ENCODE measurements at places on chromosomes 3 and 15.

DNA sequence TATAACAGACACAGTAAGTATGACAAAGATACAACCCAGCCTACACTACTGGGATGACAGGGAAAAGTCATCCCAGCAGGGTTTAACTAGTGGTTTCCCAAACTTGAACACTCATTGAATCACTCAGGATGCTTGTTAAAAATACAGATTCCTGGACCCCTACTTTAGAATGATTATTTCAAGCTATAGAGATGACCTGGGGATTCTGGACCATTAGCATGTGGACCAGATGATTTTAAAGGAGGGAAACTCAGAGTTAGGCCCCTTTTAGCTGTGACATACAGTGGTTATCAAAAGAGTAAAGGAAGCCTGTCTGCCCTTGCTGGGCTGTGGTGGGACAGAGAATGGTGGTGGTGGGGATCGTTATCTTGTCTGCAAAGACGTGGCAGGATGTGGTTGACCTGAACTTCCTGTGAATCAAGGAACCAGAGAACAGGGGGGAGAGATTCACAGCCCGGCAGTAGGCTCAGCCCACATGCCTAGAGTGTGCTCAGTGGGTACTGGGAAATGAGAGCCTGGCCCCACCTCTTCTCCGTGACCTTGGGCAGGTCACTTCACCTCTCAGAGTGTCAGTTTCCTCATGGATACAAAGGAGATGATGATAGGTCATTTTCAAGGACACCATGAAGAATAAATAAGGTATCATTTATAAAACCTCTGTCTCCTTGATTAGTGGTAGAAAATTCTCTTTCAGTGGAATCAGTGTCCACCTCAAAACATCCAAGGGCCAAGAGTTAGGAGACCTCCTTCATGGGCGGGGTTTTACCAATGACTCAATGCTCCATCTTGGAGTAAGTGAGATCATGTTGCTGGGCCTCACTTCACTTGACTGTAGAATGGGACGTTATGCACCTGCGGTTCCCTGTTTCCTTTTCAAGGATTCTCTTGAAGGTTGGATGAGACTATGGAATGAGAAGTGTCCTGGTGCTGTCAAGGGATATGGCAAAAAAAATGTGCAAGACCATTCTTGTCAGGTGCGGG lies 306.5 kb downstream of the RPLP1 start:
- no peaks in the 10 kb centered on the region for H3K27me3 ChIP-seq
- DNase-seq: no peak
- no peak overlapping the region for H3K27ac ChIP-seq
- H3K36me3 ChIP-seq: no peaks in the 10 kb centered on the region

DNA sequence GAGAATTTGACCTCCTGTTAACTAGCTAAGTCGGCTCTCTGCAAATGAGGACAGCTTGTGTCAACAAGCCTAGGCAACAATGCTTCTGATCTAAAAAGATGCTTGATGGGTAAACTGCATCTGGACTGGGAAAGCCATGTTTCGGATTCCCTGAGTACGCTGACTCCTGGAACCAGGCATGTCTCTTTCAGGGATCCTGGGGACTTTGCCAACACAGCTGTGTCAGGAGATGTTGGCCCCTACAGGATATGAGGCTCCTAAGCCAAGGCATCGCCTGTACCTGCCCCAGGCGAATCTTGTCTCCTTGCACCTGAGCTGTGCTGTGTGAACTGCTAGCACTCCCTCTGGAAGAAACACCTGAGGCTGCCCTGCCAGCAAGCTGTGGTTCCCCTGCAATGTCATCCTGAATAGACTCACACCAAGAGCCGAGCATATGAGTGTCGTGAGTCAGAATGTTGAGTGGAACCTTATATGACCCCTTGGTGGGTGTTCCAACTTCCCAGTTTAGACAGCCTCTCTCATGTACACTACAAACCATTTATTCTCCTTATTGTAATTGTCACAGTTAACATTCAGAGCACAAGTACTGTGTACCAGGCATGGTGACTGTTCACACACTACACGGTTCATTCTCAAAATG lies 17.0 kb downstream of the EOGT start:
- no peaks in the 10 kb centered on the region for H3K36me3 ChIP-seq
- H3K4me1 ChIP-seq: no peaks in the 10 kb centered on the region
- H3K27me3 ChIP-seq: no peaks in the 10 kb centered on the region
- H3K4me3 ChIP-seq: no peak overlapping the region

DNA sequence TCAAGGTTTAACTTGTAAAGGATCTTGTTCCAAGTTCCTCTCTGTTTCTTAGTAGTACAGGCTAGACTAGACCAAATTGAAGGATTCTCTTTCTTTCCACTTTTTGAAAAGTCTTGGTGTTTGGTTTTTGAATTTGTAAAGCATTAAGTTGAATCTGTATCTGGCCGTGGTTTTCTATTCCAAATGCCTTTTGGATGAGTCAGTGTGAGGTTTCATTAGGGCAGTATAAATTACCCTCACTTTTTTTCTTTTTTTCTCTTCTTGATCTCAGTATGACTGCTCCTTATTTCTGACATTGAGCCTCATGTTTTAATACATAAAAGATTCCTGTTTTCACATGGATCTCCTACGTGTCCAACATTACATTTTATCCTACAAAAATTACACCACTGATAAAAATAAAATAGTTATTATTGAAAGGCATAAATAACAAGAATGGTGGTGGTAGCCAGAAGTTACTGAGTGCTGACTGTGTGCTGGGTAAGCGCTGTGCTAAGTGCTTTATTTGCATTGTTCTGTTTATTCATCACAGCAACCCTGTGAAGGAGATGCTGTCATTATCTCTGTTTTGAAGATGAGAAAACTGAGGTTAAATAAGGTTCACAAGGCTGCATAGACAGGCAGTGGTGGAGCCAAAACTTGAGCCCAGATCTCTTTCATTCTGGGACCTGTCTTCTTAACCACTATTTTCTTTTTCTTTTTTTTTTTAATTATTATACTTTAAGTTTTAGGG lies 48.3 kb downstream of the MITF start:
- peak overlapping the region; percentile 55 for H3K27ac ChIP-seq
- H3K27me3 ChIP-seq: no peaks in the 10 kb centered on the region
- H3K36me3 ChIP-seq: no peaks in the 10 kb centered on the region

GRCh38 chr3:27094721-27095120 lies 274.5 kb downstream of the NEK10 start:
- no peak overlapping the region for H3K4me3 ChIP-seq
- H3K27me3 ChIP-seq: no peaks in the 10 kb centered on the region
- no peaks in the 10 kb centered on the region for H3K4me1 ChIP-seq
- no peak for DNase-seq
- no peak overlapping the region for H3K27ac ChIP-seq
- no peaks in the 10 kb centered on the region for H3K36me3 ChIP-seq

- no peaks in the 10 kb centered on the region for H3K27me3 ChIP-seq
- no peak for DNase-seq
- H3K36me3 ChIP-seq: no peaks in the 10 kb centered on the region
- H3K4me3 ChIP-seq: no peak overlapping the region
- no peak overlapping the region for H3K27ac ChIP-seq
Observed at GRCh38 chr3:135020181-135020580, 225.1 kb downstream of the EPHB1 start.

DNA sequence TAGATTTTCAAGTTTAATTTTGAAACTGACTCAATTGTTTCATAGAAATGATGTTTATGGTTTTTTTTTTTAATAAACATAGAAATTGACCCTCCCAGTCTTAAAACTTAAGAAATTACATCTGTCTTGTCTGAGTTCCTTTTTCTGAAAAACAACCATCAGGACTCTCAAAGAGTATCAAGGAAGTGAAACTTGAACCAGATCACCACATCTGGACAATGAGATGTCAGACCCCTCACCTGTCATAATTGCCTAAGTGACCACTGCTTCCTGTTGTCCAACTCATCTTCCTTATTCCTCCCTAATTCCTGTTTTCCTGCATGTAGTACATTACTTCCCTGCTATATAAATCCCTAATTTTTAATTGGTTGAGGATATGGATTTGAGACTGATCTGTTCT lies 441.5 kb upstream of the ARHGEF26 start:
- no peaks in the 10 kb centered on the region for H3K4me1 ChIP-seq
- H3K27me3 ChIP-seq: no peaks in the 10 kb centered on the region
- no peak overlapping the region for H3K4me3 ChIP-seq
- no peak for DNase-seq
- H3K27ac ChIP-seq: no peak overlapping the region
- no peaks in the 10 kb centered on the region for H3K36me3 ChIP-seq

- no peak overlapping the region for H3K27ac ChIP-seq
- DNase-seq: no peak
- no peaks in the 10 kb centered on the region for H3K27me3 ChIP-seq
- no peaks in the 10 kb centered on the region for H3K4me1 ChIP-seq
Observed at GRCh38 chr3:138338811-138339210, 9.2 kb upstream of the NME9 start.

- H3K4me3 ChIP-seq: no peak overlapping the region
- DNase-seq: no peak
- H3K36me3 ChIP-seq: no peaks in the 10 kb centered on the region
- H3K27ac ChIP-seq: no peak overlapping the region
- no peaks in the 10 kb centered on the region for H3K27me3 ChIP-seq
- H3K4me1 ChIP-seq: no peaks in the 10 kb centered on the region
Observed at GRCh38 chr15:97463696-97464095, 496.8 kb upstream of the ARRDC4 start.

GRCh38 chr3:114556657-114557213 lies 262.9 kb downstream of the TIGIT start:
- H3K4me3 ChIP-seq: no peak overlapping the region
- no peaks in the 10 kb centered on the region for H3K36me3 ChIP-seq
- no peak for DNase-seq
- H3K27ac ChIP-seq: no peak overlapping the region
- peaks cover 32% of the 10 kb centered on the region for H3K4me1 ChIP-seq

GRCh38 chr15:39079296-39079847 lies 501.5 kb upstream of the THBS1 start:
- H3K4me1 ChIP-seq: no peaks in the 10 kb centered on the region
- H3K27ac ChIP-seq: no peak overlapping the region
- H3K36me3 ChIP-seq: no peaks in the 10 kb centered on the region
- no peaks in the 10 kb centered on the region for H3K27me3 ChIP-seq
- no peak overlapping the region for H3K4me3 ChIP-seq

DNA sequence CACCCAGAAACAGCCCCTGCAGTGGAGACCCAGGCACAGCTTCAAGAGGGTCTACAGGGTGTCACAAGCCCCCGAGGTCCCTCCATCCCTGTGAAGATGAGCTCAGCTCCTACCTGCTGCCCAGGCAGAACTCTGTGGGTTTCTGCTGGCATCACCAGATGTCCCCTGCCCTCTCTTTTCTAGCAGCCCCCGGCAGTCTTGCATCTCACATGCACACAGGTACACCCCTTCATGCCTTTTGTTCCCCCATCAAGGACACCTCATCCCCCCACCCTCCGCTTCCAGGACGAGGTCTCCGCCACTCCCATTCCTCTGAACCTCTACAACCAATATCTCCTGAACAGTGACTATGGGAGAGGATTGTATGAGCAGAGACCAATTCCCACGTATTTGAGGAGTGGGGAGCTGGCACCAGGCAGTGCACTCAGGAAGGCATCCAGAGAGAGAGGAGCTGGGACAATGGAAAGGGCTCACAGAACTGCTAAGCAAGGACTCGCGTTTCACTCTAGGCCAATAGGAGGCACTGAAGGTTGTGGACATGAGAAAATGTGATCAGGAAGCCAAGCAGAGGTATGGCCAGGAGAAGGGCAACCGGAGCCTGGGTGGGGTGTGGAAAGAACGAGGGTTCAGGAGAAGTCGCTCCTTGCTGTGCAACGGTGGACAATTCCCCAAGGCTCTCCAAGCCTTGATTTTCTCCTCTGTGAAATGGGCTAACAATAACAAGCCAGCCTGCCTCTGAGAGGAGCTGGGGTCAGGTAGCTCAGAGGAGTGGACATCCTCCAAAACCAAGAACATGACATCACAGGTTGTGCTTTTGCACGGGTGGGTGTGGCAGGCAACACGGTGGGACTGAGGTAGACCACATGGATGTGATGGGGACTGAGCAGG lies 115.2 kb downstream of the CHSY1 start:
- H3K27ac ChIP-seq: no peak overlapping the region
- no peaks in the 10 kb centered on the region for H3K27me3 ChIP-seq
- no peaks in the 10 kb centered on the region for H3K4me1 ChIP-seq
- H3K36me3 ChIP-seq: no peaks in the 10 kb centered on the region
- no peak overlapping the region for H3K4me3 ChIP-seq

DNA sequence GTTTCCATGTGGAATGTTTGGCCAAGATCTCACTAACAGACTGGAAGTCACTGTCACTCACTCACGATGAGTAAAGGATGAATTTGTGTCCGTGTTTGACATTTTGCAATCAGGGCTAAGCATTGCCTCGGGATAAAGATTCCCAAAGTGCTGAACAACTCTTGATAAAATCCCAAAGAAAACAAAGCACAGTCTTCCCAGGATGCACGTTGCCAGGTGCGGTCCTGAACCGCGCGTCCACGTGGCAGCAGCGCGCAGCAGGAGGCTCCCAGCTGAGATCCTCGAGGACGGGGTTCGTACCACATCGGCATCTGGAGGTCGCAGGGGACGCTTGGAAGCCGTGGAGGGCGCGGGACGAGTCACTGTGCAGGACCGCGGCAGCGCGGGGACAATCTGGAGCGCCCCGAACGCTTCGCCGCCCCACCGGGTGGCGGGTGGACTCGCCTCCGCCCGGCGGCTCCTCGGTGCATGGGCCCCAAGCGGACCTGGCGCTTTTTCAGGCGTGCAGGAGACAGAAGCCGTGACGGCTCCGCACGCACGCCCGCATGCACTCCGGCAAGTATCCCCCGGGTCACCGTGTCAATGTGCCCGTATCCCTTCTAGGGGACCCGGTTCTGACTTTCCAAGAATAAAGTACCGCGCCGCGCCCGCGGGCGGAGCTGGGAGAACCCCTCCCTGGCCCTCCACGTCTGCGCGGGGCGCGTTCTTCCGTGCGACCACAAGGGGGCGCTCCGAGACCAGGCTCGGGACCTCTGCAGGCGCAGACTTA lies 17.7 kb downstream of the CPN2 start:
- peak overlapping the region; percentile 52 for H3K4me3 ChIP-seq
- peaks cover 10% of the 10 kb centered on the region for H3K4me1 ChIP-seq
- no peak overlapping the region for H3K27ac ChIP-seq
- no peaks in the 10 kb centered on the region for H3K36me3 ChIP-seq
- DNase-seq: no peak

GRCh38 chr3:178949896-178950295 lies 121.7 kb downstream of the ZMAT3 start:
- DNase-seq: no peak
- no peaks in the 10 kb centered on the region for H3K4me1 ChIP-seq
- H3K4me3 ChIP-seq: no peak overlapping the region
- no peaks in the 10 kb centered on the region for H3K36me3 ChIP-seq

- H3K4me3 ChIP-seq: no peak overlapping the region
- no peaks in the 10 kb centered on the region for H3K27me3 ChIP-seq
- H3K36me3 ChIP-seq: no peaks in the 10 kb centered on the region
- H3K27ac ChIP-seq: no peak overlapping the region
- DNase-seq: no peak
- H3K4me1 ChIP-seq: peaks cover 29% of the 10 kb centered on the region
Observed at GRCh38 chr15:40269604-40270003, 13.3 kb downstream of the ANKRD63 start.

- H3K4me3 ChIP-seq: no peak overlapping the region
- no peaks in the 10 kb centered on the region for H3K27me3 ChIP-seq
- peaks cover 16% of the 10 kb centered on the region for H3K4me1 ChIP-seq
Observed at GRCh38 chr15:96695426-96695825, 364.9 kb downstream of the NR2F2 start.
